NCI-H2081 (cell line): ENCODE measurements at places on chromosomes 3 and 15.

GRCh38 chr3:157906627-157907026, 199.6 kb downstream of the SHOX2 start:
- DNase-seq = no peak

GRCh38 chr3:71395470-71395869, 188.1 kb downstream of the FOXP1 start:
- no peak for DNase-seq

DNA sequence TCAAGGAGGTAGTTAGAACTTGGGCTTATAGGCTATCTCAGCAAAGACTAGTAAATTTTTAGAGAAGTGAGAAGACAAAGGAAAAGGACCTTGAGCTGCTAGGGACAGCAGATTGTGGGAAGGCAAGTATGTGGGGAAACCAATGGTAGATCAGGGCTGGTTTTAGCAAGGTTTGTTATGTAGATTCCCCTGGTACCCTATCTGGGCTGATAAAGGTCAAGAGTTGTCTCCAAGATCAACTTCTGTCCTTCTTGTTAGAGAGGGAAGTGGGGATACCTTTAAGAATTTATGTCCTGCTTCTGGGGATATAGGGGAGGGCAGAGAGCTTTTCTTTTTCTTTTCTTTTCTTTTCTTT, 28.9 kb downstream of the KAT2B start:
- no peak for DNase-seq

DNA sequence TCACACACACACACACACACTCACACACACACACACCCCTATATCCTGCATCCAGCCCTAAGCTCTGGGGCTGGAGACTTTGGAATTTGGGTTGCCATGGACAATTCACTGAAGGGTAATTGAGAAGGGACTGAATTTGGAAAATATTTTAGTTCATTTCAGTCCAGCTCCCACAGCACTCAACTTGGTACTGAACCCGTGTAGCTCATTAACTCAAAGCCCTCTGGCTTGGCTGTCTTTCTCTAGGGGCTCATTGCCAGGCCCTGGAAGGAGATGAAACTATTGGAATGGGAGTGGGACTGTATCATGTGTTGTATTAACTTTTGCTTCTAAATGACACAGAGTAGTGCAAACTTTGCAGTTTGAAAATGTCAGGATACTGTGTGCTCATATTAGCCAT, 157.3 kb downstream of the EPHB1 start:
- no peak for DNase-seq

GRCh38 chr3:50275996-50276761, 2.7 kb upstream of the LSMEM2 start:
- no peak for DNase-seq

GRCh38 chr3:156750191-156750873, 75.8 kb upstream of the LEKR1 start:
- peak; percentile 50 for DNase-seq

- DNase-seq = no peak
Observed at GRCh38 chr3:170802164-170803151, 67.5 kb downstream of the RPL22L1 start.

GRCh38 chr15:60005352-60006202, 1.5 kb downstream of the FOXB1 start:
- no peak for DNase-seq

GRCh38 chr3:99410789-99411311, 227.5 kb upstream of the COL8A1 start:
- DNase-seq = no peak
